NCI-H146 (cell line): ENCODE measurements at places on chromosomes 7 and 10.

DNA sequence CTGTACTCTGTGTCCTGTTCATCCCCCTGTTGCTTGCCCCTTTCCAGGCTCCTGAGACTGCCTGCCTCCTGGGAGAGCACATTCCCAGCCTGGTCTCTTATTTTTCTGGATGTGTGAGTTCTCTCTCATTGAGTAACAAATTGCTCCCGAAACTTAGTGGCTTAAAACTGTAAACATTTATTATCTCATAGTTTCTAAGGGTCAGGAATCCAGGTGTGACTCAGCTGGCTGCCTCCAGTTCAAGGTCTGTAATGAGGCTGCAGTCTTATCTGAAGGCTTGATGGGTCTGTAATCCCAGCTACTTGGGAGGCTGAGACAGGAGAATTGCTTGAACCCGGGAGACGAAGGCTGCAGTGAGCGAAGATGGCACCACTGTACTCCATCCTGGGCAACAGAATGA is 53.6 kb upstream of the PRR15 start:
- DNase-seq = no peak

- no peak for DNase-seq
Measured at GRCh38 chr7:101595766-101596537, 33.1 kb downstream of the MYL10 start.

- DNase-seq = peak; percentile 8
Measured at GRCh38 chr7:101644879-101645278, 15.8 kb upstream of the MYL10 start.

DNA sequence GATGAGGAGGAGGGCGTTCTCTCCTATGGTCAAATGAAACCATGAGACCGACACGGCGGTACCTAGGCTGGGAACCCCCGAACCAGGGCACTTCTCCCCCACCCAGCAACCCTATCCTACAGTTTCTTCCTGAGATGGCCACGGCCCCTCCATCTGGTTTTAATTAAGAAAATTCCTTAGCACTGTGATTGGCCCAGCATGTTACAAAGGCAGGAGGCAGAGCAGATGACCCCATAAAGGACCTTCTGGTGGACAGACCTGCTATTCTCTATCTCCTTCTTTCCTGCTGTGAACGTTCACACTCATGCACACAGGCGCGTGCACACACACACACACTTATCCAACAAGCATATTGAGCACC is 129.4 kb downstream of the RGS10 start:
- DNase-seq = no peak

DNA sequence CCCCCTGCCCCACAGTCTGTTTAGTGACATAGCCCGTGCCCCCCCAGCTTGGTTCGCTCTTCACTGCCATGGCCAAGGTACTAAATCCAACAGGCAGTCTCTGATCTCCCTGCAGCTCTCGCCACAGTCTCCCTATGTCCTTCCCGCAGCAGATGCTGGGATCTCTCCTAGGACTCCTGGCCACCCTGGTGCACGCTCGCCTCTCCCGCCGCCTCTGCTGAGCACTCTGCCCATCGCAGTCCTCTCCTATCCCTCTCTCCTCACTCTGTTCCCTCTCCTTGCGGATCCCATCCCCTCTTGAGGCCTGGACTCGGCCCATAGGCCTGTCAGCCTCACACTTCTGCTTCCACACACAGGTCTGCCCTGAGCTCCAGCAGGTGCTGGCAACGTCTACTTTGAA is 204.8 kb upstream of the TCERG1L start:
- DNase-seq = no peak

- DNase-seq = no peak
Measured at GRCh38 chr7:138431517-138431916, 28.5 kb upstream of the TRIM24 start.

GRCh38 chr10:98264378-98265065 is 3.5 kb downstream of the LOXL4 start:
- DNase-seq = no peak

DNA sequence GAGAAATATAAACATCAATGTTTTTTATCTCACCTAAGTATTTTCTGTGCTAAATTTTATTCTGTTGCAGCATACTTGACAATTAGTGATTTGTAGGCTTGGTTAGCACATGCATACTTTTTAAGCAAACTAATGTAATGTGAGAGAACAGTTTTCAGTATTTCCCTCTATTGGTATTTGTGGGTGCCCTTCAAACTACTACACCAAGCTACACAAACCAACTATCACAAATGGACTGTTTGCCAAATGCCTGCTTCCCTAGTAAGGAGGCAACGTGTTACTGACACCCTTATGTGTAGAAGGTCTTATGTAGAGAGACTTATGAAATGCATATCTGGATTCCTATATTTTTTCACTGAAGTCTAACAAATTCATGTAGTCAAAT is 98.4 kb upstream of the FZD1 start:
- no peak for DNase-seq

GRCh38 chr10:49471532-49471931 is 67.4 kb downstream of the ERCC6 start:
- no peak for DNase-seq

- DNase-seq = no peak
Measured at GRCh38 chr10:34880817-34881216, 65.7 kb upstream of the PARD3 start.

DNA sequence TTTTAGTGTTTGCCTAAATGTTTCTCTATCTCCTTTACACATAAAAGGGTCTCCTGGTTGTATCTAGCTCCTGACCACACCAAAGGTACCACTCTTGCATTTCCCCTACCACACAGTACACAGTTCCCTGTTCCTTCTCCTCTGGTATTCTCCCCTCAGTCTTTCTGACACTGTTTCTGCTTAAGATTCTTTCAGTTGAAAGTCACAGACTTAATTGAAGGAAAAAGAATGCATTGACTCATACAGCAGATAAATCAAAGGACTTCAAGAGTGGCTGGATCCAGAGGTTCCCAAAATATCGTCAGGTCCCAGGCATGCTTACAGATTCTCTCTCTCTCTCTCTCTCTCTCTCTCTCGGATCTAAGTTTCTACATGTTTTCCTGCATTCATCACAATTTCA is 185.6 kb upstream of the LRGUK start:
- no peak for DNase-seq

DNA sequence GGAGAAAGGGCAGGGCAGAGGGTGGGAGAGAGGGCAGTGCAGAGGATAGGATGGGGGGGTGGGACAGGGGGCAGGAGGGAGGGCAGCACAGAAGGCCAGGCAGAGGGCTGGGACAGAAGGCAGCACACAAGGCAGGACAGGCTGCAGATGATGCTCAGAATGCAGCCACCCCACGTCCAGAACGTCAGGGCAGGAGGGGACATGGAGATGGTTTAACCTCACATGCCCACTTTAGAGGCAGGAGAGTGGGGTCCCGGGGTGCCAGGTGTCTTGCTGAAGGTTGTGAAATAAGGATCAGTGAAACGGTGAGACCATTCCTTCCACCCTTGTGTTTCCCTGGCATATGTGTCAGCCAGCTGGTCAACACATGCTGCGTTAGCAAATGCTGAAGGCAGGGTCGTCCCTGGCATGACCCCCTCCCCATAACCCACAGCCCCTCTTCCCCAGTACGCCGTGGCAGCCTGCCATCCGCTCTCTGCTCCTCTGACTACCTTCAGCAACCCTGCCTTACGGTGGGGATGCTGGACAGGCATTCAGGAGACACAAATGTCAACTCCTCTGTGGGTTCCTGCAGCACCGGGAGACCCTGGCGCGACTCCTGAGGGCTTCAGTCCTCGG is 592.1 kb downstream of the DNAJB6 start:
- DNase-seq = no peak

DNA sequence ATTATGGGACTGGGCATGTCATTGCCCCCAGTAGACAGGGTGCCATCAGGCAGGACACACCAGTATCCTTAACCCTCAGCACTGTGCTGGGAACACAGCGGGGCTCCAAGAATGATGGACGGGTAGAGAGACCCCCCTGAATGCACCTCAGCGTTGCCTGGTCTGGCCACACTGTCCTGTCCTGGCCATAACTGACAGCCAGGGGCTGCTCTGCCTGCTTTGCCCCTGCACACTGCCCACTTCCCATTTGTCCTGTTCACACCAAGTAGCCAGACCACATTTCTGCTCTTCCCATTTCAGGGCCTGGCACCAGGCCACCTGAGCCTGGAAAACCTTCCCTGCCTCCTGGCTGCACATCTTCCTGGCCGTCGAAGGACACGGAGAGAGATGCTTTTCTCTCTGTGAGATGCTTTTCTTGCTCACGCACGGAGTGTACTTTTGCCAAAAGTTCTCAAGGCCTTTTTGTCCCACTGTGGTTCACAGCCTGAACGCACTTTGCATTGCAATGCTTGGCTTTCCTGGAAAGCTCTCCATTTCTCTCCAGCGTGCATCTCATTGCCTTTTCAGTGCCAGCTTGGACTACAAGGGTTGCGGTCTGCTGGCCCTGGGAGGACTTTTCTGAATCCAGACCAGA is 131.0 kb upstream of the EEPD1 start:
- no peak for DNase-seq

- DNase-seq = no peak
Measured at GRCh38 chr10:112919721-112920120, 30.3 kb upstream of the TCF7L2 start.

DNA sequence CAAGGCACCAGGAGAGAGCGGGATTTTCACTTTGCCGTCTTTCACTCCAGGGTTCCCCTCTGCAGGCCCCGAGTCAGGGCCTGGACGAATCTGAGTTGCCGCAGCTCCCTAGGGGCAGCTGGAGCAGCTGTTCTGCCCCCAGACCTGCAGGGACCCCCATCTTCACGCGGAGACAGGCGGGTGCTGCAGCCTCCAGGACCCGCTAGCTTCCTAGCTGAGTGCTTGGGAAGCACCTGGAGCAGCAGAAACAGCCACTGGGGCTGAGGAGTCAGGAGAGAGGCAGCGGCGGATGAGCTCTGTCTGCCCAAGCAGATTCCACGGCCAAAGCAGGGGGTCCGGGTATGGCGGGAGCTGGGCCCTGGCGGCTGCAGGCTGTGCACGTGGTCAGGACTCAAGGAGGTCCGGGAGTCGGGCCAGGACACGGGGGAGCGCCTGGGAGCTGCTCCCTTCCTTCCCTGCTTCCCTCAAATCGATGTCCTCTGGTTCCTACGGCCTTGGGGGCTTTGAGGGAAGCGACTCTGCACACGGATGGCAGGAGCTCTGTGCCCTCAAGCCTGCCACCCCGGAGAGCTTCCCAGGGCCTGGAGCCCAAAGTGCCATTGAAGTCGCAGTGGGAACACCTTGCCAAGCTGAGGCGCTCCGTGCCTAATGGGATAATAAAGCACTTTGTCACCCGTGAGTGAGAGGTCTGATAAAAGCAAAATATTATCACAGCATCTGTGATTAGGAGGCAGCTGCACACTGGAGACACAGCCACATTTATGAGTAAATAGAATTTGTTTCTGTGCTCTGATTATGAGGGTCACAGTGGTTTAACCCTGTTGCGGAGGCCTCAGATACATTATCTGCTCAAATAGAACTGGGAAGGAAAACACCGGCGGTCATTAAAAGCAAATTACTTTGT is 17.2 kb downstream of the MNX1 start:
- peak; percentile 53 for DNase-seq

DNA sequence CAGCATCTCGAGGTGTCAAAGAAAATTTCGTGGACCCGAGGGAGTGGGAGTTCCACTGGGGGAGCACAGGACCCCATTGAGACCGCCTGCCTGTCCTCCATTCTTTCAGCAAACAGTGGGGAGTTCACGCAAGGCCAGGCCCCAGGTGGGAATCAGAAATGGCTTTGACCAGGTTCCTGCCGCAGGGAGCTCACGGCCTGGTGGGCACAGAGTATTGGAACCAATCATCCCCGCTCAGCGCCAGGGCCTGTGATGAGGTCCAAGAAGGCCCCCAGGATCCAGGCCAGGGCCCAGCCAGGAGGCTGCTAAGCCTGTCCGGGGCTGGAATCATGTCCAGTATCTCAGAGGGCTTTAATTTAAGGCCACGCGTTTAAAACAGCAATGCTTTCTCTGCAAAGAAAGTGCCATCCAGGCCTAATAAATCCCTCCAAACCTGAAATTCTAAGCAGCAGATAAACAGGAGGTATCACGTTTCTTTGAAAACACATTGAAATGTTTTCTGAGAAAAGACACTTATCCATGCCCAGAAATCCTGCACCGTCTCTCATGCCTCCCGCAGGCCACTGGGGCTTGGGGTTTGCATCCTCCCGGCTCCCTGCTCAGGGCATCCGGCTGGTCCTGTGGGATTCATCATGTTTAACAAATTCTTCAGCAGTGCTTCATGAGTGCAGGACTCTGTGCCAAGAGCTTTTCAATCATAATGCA is 125.7 kb downstream of the OAT start:
- no peak for DNase-seq

DNA sequence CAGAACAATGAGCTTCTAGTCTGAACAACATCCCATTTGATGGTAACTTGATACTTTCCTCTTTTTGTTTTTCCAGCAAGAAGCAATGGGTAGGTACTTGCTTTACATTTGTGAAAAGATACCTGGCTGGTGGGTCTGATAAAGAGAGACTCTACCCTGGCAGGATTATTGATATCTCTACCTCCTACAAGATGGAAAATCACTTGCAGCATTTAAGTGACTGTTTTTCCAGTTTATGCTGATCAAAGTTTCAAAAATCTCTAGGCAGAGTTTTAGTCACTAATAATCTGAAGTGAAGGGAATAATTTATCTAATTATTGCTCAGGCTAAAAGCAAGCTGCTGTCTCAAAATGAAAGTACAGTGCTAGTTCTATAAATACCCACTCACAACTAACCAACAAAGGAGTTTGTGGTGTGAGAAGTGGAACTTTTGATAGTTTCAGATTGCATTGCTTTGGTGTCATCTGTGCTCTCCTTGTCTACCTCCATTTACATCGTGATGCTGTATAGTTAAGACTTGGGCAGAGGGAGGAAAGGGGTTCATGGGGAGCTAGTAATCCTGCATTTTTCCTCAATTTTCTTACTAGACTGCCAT is 86.0 kb upstream of the ANKRD1 start:
- DNase-seq = no peak

- DNase-seq = no peak
Measured at GRCh38 chr10:73416571-73416970, 2.7 kb upstream of the ANXA7 start.

DNA sequence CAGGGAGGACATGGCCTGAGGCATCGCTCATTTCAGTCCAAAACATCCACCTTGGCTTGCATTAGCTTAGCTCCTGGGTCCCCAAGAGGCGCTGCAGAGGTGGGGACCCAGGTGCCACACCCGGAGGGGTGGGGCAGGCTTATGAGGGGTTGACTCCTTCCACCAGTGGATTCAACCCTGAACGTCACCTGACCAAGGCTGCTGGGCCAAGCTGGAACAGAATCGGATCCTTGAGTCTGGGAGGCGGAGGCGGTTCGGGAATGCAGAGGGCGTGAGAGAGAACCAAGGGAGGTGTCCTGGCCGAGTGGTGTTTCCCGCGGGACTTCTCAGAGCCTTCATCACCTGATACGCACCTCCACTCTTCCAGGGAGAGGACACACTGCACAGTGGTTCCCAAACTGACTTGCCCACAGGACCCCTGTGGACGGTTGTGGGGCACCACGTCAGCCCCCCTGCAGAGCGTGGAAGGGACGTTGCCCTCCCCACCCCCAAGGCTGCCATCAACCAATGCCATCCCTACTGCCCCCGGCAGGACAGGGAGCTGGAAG is 4.5 kb upstream of the MICALL2 start:
- DNase-seq = no peak

DNA sequence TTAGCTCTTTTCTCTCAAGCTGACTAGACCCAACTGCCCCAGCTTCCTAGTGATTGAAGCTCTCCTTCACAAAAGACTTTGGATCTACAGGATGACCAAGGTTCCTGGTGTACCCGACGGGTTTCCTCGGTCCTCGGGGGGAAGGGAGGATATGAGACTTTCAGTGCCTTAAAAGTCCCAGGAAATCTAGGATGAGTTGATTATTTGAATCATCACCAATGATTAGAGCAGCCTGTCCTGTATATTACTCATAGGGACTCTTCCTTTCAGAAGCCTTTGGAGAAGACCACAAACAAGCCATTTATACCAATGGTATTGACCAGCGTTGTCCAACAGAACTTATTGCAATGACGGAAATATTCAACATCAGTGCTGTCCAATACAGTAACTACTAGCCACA is 6.1 kb upstream of the ACTA2 start:
- DNase-seq = no peak
